ENCODE measurements at places on chromosomes 1 and 21. TPM values are rescaled to one million over a fixed set of nuclear protein-coding genes. Genes with fewer than 3 reads are reported as not detected.

The DLGAP3 gene
- total RNA-seq, result 0.30 TPM

- DNase-seq, result no peak
Observed at GRCh38 chr1:220149742-220150141, 55.8 kb downstream of the IARS2 start.

- DNase-seq, result no peak
Observed at GRCh38 chr1:151539321-151540020, 638 bp upstream of the TUFT1 start.

DNA sequence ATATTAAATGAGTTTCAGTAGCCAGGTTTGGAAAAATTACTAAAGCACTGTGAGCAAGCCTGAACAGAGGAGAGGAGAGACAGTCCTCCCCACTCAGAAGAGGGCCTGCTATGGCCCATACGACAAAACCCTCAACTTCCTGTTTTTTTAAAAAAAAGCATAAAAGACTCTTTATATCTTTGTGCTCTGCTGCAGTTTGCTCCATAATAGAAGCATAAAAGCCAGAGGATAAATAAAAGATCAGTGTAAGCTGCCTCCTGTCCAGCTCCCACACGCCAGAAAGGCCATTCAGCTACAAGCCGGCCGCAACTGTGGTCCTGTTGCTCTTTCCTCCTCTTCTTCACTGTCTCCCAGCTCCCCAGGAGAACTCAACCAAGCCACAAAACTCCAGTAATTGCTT lies 37.8 kb downstream of the NID1 start:
- no peak for DNase-seq

The KCNN3 gene
- total RNA-seq, result 5.2 TPM

GRCh38 chr1:13830616-13831280 lies 130.8 kb downstream of the PRDM2 start:
- peak; percentile 80 for DNase-seq

DNA sequence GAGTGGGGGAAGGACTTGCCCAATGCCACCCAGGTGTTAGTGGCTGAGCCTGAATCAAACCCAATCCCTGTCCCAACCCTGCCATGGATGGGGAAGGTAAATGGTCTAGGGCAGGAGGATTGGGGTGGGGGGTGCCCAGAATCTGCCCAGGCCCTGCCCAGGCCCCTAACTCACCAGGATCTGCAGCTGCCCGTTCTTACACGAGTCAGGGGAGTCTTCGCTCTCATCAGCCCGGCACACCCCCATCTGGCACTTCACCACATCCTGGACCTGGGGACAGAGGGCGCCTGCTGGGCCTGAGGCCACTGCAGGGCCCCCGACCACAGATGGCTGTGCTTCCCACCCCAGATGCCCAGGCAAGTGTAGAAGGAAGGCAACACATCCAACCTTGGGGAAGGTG lies 28.5 kb upstream of the COL16A1 start:
- no peak for DNase-seq

The CSMD2 gene
- 0.61 TPM for total RNA-seq

The TMEM63A gene
- total RNA-seq, result 65.8 TPM
